ENCODE measurements at places on chromosomes 4 and X.

DNA sequence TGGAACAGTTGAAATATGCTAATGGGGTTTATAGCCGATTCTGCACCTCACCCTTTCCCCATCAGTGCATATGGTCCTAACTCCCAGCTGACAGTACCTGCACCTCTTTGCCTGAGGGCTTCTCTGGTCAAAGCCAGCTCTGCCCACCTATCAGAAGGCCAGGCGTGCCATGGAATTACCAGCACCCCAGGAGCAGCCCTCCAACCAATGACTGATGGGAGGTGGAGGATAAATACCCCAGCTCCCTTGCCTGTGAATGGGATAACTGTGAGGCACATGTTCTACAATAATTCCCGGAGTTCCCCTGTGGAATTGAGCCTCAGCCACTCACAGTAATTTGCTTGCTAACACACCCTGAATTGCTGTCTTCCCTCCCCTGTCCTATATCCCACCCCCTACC is 572.0 kb downstream of the BCOR start:
- DNase-seq, result no peak

- DNase-seq, result no peak
These were observed 62.6 kb downstream of the WWC2 start for GRCh38 chr4:183161630-183162029.

DNA sequence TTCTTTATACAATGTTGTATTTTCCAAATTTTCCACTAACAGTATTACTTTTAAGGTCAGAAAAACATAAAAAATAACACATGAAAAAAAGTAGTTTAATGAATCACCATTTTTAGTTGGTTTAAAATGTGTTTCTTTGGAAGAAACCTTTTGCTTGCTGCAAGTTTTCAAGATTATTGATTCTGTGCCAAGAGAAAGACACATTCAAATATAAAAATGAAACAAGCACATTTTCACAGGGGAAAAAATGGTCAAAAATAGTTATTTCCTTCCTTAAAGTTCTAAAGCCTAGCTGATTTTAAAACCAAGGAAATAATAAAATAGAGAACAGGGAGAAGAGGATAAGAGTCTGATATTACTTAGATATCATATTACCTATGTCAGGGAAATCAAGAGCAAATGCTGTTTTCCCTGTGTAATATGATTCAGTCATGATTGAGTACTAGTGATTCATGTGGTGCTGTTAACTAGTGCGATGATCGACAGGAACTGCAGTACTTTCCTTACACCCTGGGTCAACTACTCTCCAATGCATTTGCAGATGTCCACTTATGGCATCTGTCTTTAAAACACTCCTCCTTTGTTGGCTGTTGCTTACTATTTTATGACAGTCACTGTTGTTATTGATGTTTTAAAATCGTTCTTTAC is 103.8 kb downstream of the CAMK2D start:
- peak; percentile 74 for DNase-seq

DNA sequence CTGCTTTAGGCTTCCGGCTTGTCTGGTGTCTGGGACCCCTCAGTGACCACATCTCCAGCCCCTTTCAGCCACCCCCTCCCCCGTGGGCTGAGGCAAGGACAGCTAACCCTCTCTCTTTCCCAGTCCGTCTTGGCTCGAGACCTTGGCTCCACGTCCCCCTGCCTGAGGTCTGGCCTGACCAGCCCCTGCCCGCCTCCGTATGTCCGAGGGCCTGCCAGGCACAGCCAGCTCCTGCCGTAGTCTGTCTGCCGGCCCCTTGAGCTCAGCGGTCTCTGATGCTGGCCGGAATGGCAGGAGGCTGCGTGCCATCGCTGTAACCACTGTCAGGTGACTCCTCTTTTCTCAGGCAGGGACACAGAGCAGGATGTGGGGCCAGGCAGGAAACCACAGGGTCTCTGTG is 73.3 kb upstream of the LRPAP1 start:
- no peak for DNase-seq

- no peak for DNase-seq
These were observed 645.9 kb downstream of the ANKRD50 start for GRCh38 chr4:124066595-124066994.

- DNase-seq, result no peak
These were observed 90.7 kb upstream of the PCDH18 start for GRCh38 chr4:137623013-137623412.

GRCh38 chrX:10597871-10598270 is 22.5 kb downstream of the MID1 start:
- DNase-seq, result peak; percentile 64

DNA sequence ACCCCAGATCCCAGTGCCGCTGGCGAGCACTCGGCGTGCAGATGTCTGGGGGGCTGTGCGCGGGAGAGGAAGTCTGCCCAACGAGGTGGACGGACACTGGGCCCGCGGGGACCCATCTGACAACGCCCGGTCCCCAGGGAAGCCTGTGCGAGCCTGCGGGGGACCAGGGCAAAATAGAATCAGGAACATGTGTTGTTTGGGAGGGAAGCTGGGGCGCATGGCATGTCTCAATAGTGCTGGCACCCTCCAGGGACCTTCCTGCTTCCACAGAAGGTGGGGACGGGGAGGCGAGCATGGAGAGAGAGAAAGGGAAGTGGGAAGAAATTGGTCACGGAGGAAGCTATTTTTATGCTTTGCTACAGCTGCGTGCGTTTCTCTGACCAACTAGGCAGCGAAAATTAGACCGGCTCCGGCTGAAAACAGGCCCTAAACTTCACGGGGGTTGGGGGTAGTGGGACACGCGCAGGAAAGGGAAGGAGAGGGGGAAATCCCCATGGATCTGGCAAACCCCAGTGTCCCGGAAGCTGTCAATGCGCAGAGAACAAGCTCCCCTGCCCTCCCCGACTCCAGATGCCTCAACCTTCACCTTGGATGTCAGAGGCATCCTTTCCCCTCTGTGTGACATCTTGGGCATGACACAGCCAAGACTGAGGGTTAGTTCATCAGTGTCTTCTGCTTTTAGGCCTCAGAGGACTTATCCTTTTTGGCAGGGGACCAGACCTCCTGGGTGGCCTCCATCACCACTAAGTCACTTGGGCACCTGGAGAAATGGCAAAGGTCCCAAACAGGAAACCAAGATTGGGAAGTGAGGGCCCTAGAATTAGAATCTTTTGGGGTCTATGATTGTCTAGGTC is 169.8 kb upstream of the BCOR start:
- no peak for DNase-seq
